Stimulated activated CD4-positive, alpha-beta T cell treated with anti-CD3 and anti-CD28 coated beads, TNF-alpha, amount 100 ng/mL, for 1 hour (primary cell): ENCODE measurements at places on chromosomes 12 and 14.

DNA sequence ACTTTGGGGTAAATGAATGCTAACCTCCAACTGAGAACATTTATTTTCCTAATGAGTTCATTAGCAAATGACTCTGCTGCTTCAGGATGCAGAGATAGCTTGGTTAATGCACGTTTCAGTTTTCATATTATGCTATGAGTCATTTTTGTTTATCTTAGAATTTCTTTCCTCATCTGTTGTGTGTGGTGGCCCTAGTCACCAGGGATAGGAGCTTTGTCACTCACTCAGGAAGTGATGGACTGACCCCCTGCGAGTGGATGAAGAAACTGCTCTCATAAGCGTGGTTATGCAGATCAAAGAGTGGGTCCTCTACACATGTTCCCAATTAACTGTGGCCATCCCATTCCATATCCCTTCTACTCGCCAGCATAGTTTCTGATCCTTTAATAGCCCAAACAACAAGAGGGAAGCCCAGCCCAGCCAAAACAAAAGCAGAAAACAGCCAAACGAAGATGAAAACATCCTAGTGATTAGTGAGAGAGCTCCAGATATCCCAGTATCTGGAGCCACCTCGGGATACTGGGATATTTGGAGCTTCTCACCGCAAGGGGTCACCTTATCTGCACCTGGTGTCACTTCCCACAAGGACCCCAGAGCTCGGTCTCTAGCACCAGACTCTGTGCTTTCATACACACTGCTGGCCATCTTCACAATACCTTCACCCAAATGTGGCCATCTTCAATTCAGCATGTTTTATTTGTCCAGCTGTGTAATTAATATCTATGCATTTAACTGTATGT, 8.6 kb downstream of the TC2N start:
- DNase-seq = no peak

- no peak for DNase-seq
These were observed 94.3 kb downstream of the RFLNA start for GRCh38 chr12:124389138-124389724.

- DNase-seq = no peak
These were observed 7.0 kb downstream of the CORO1C start for GRCh38 chr12:108724054-108724889.

DNA sequence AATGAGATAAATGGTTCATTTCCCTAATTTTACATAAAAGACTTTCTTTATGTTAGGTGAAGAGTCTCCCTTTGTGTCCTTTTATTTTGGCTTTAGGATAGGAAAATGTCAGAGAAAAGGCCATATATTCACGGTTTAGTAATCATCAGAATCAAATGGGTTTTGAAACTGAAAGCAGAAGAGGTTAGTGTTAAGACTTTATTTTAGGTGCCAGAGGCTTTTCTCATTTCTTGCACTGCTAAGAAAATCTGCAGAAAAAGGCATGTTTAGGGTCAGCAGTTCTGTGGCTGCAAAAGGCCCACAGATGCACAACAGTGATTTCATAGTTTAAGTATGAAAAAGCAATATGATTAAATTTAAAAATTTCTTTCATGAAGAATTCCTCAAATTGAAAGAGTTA, 80.4 kb upstream of the SINHCAF start:
- no peak for DNase-seq

GRCh38 chr14:104882325-104882973, 17.4 kb downstream of the CEP170B start:
- no peak for DNase-seq

GRCh38 chr12:39354955-39355354, 88.0 kb downstream of the KIF21A start:
- no peak for DNase-seq

DNA sequence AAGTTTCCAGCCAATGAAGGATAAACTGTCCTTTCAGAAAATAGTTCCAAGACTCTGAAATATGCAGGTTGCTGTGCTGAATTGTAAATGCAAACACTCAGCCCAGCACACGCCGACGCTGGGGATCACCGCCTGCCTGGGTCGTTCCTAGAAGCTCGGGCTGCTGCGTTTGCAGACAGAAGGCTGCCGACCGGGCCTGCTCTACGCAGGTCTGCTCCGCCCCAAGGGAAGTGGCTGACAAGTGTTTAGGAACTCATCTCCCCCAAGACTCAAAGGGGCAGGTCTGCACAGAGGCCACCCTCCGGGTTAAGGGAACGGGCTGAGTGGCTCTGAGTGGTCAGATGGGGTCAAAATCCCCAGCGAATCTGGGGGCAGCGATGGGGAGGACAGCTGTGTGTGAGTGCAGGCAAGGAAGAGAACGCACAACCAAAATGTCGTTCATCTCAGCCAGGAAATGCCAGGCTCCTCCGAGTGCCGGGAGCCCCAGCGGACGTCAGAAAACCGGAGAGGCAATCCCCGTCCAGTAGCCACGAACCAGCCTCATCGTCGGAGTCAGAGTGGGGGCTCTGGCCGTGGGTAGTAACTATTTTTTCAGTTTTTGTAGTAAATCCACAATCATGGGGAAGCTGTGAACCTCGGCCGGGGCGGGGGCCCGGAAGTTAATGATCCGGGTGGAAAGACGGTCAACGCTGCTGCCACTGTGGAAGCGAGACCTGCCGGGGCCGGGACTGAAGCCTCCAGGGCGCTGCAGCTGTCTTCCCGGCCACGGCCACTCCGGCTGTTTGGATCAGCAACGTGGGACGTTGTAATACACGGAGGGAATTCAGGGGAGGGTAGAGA, 6.0 kb downstream of the GALNT9 start:
- DNase-seq = no peak

- no peak for DNase-seq
These were observed 131.0 kb downstream of the NCOR2 start for GRCh38 chr12:124436366-124436765.

- no peak for DNase-seq
These were observed 10.9 kb upstream of the MYH7 start for GRCh38 chr14:23446291-23446851.
